ENCODE measurements at places on chromosomes 11 and 22.

DNA sequence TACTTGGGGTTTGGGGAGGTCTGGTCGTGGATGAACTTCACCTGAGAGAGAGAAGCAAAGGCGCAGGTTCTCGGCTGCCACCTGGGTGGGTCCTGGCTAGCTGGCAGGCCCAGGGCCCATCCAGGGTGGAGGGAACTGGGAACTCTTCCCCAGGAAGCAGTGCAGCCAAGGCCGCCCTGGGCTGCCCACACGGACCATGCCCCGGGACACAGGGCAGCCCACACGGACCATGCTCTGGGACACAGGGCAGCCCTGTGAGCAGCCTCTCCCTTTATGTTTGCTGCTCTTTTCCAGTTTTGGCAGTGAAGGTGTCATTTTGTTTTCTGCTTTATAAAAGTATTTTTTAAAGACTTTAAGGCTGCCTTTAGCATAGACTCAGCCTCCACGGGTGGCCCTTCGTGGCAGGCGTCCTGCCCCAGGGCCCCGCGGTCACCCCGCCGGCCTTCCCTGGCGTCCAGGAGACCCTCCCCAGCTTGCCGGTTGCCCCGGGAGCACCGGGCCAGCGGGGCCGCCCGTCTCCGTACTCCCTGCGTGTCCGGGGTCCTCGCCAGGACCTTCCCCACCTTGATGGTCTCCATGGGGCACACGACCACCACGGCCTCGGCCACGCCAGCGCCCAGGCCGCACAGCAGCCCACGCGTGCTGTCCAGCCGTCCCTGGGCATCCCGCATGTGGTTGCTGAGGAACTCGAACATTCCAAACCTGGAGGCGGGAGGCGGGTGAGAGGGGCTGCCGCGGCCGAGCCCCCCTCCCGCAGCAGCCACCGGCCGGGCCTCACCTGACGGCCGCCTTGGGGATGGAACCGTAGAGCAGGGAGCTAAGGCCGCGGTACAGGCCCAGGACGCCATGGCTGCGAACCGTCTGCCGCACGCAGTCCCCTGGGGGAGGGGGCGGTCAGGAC is 1.1 kb downstream of the SLC25A1 start:
- DNase-seq: no peak

GRCh38 chr22:44273175-44273574 is 39.6 kb downstream of the SHISAL1 start:
- DNase-seq: no peak

DNA sequence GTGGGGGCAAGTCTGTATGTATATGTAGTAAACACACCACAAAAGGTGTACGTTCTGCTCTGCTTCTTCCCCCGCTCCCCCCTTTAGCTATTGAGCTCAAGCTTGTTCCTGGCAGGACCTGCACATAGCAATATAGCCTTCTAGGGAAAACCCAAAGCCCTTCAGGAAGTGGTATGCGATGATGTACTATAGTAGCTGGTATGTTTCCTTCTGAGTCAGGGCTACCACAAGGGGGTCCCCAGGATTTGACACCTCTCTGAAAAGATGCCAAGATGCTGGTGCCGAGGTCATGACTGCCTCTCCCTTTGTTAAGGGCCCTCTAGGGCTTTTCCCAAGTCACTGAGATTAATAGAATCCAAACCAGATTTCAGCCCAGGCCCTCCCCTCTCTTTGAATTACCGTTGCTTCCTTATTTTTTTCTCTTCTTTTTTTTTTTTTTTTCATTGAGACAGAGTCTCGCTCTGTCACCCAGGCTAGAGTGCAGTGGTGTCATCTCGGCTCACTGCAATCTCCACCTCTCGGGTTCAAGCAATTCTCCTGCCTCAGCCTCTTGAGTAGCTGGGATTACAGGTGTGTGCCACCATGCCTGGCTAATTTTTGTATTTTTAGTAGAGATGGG is 268.4 kb downstream of the ETS1 start:
- DNase-seq: peak; percentile 41

DNA sequence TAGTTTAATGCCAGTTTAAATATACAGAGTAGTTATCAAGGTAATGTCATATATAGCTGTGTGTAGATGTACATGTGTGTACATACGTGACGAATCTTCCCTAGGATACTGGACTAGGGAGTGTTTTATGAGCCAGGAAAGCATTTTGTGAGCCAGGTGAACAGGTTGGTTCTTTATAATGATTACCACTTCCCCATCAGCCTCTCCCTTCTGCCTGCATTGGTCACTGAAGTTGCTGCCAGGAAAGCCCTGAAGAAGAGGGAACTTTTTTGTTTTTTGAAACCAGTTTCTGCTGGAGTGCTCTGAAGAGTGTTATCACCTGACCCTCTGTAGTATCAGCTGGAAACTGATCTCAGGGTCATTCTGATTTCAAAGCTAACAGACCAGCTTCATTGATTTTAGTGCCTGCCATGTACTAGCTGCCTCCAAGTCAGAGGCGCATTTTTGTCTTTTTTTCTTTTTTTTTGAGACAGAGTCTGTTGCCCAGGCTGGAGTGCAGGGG is 14.2 kb upstream of the ST14 start:
- no peak for DNase-seq

- DNase-seq: no peak
Observed at GRCh38 chr11:115699733-115700132, 195.5 kb upstream of the CADM1 start.

- DNase-seq: no peak
Observed at GRCh38 chr22:30260682-30261081, 6.0 kb downstream of the OSM start.

DNA sequence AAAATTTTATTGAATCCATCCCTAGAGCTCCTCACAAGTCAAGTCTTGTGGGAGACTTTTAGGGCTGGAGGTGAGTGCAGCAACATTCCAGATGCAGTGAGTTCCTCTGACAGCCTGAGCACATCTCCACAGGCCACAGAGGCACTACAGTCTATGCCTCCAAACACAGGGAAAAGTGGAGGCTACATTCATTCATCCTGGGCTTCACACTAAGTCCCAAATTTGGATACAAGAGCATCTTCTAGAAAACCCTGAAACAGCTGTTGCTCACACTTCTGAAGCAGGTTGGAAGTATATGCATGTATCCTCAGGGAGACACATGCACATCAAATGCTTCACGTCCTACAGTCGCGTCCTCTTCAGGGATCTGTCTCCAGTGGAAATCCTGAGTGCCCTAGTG is 1.2 kb downstream of the CD3D start:
- DNase-seq: no peak

DNA sequence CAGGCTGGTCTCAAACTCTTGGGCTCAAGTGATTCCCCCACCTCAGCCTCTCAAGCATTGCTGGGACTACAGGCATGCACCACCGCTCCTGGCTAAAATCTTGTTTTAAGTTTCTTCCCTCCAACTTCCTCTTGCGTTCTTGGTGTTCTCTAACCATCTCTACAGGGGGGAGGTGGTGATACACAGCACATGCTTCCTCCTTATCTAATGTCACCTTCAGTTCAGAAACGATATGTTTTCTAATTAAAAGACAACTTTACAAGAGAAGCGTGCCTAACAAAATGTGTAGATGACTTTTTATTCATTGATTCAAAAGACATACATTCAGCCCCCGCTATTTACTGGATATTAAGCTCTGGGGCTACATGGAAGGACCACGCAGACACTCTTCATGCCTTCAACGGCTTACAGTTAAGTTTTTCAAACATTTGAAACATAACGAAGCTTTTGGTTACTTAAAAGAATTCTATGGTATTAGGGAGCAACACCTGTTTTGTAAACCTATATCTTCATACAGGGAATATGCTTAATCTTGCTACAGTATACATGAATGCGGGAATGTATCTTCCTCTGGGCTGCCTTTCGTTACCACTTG is 933 bp upstream of the DLAT start:
- DNase-seq: no peak

DNA sequence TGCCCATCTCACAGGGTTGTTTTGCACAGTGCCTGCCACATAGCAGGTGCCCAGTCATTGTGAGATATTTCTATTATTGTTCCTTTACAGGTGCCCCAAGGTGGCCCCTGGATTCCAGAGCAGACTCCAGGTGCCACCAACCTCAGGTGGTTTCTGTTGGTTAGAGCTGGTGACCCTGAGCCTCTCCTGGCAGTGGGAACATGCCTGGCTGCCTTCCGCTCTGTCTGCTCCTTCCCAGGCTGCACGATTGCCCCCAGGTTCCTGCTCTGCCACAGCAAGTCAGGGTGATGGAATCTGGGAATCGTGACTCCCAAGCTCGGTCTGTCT is 12.6 kb upstream of the OMP start:
- no peak for DNase-seq

- no peak for DNase-seq
Observed at GRCh38 chr11:64658265-64658664, 64.7 kb downstream of the NRXN2 start.

- no peak for DNase-seq
Observed at GRCh38 chr11:95682552-95682951, 107.0 kb downstream of the FAM76B start.

DNA sequence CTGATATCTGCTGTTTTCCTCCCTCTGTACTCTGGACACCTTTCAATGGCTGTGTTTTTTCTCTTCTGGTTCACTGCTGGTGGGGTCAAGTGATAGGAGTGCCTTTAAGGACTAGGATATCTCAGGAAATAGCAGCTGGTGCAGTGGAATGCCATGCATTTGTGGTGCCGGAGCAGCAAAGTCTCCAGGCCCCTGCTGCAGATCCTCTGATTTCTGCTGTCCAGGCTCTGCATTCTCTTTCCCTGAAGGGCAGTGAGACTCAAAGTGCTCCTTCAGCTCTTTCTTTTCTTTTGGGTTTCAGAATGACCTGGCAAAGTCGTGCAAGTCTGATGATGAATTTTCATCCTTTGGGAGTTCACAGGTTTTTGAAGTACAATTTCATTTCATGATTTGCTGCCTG is 774.3 kb downstream of the FAM181B start:
- DNase-seq: no peak

DNA sequence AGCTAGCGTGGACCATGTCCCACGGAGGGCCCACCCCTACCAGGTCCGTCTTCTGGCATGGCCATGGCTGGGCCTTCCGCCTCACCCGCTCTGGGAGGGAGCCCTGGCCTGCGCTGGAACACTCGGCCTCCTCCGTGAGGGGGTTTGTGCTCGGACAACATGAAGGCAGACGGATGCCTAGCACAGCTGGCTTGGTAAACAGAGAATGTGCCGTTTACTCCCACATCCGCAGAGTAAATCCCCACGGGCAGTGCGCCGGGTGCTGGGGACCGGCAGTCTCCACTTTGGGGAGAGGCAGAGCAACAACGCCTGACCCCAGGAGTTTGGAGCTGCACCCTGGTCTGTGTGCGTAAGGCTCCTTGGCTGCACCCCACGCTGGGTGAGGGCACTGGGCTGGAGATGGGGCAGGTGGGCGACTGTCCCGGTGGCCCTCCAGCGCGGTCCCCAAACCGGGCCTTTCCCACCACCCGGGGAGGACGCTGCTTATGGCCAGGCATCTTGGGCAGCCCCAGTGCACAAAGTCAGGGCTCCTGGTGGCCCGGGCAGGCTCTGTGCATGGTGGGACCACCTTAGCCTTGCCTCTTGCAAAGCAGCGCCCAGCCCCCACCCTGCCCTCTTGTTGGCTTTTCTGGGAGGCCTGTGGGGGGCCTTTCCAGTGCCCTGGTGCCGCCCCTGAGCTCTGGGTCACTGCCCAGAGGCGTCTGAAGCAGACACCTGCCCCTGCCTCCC is 30.7 kb upstream of the MUC5AC start:
- DNase-seq: no peak

GRCh38 chr11:60928563-60929001 is 4.3 kb downstream of the TMEM132A start:
- no peak for DNase-seq

DNA sequence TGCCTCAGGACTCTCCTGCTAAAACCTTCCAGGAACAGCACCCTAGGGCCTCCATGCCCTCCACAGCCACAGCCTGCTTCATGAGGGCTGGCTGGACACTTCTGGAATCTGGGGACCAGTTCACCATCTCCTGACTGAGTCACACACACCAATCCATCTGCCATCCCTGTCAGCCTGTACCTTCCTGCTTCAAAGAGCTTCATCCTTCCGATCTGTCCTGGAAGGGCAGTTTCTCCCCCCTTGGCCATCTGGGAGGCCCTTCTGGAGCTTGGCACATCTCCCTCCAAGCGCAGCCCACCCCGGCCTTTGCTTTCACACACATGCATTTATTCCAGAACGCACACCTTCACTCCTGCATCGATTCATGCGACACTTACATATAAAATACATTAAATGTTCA is 13.0 kb downstream of the APBB1 start:
- DNase-seq: no peak

DNA sequence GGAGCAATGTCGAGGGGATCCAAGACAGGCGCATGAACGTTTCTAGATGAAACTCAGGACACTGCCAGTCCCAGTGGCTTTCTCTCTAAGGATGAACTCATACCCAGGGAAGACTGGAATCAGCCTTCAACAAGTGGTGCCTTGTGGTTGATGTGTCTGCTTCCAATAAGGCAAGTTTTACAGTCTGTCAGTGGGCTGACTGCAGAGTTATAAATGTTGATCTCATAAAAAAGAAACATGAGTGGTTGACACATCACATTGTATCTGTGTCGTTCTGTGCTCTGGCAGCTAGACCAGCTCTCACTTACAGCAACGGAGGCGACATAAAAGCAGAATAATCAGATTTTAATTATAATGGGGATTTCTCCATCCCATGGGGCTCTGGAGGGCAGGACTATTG is 96.7 kb downstream of the SNX19 start:
- no peak for DNase-seq

- DNase-seq: no peak
Observed at GRCh38 chr11:69039501-69039900, 9.2 kb upstream of the TPCN2 start.

DNA sequence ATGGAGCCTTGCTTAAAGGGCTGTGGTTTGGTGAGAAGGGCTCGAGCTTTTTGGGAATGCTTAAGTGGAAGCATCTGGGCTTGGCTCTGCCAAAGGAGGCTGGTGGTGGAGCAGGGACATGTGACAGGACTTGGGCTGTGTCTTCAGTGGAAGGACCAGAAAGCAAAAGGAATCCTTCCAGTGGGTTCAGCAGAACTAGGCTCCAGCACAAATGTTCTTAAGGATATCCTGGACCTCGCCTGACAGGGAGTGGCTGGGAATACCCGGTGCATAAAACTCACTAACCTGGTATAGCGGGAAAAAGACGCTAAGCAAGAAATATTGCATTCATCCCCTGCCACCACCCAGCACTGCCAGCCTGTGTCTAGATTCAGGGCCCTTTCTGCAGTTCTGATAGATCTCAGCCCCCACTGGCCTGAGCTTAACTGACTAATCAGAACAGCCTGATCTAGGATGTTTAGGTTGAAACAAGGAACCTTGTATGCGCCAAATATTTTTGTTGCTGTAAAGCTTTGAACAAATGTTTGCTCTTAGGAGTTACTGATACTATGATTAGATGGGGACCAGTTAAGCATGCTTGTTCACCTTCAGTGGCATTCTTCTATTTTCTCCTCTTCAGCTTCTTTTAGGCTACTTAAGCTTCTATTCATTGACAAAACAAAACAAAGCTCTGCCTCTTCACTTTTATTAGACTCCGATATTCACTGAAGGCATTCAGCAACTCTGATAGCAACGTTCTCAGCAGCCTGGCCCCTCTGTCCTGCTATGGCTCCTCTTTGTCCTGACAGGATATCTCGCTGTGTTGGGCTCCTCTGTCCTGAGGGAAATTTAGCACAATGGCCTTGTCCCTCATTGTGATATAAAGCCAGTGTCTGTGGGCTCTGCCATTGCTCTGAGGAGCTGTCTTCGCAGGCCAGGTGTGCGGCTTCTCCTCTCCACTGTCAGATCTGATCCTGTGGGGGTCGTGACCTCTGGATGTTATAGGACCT is 25.0 kb downstream of the PPFIBP2 start:
- DNase-seq: no peak

All from activated T-helper 1 cell treated with Interleukin-2 at 50 U/mL for 16 hours (primary cell).